ENCODE measurements at places on chromosomes 16 and 17.

GRCh38 chr17:1714427-1714979, 4.3 kb upstream of the TLCD2 start:
- no peak for DNase-seq

DNA sequence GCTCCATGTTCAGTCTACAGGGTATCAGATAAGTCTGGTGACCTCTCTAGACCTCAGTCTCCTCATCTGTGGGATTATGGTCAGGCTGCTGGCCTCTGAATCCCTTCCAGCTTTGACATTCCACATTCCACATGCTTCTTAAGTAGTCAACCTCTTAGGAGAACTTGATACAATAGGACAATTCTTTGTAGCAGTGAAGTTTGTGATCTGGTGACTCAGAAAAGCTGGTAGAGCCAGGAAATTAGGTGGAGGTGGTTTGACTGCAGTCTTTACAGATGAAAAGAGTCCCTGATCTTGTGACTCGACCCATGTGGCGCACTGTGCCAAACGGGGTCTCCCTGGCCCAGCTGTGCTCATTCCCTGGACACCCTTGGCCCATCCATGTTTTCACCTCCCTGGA, 147.8 kb downstream of the NTN1 start:
- no peak for DNase-seq

DNA sequence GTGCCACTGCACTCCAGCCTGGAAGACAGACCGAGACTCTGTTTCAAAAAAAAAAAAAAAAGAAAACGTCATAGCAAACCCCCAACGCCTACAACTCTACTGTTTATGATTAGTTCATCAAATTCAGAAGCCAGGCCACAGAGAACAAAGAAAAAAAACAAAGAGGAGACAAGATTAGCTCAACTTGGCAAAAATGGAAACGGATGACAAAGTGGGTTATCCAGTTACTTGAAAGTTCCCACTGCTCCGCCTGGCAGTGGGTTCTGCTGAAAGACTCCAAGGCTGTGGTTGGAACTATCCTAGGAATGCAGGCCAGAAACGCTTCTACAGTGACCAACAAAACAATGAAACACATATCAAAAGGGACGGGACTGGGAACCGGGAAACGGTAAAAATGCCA, 53.1 kb downstream of the MRM3 start:
- no peak for DNase-seq

GRCh38 chr17:42704837-42705494, 22.6 kb downstream of the CNTNAP1 start:
- no peak for DNase-seq

GRCh38 chr17:52048137-52048898, 110.2 kb downstream of the CA10 start:
- DNase-seq: no peak

GRCh38 chr17:12070561-12070960, 49.9 kb downstream of the MAP2K4 start:
- no peak for DNase-seq

DNA sequence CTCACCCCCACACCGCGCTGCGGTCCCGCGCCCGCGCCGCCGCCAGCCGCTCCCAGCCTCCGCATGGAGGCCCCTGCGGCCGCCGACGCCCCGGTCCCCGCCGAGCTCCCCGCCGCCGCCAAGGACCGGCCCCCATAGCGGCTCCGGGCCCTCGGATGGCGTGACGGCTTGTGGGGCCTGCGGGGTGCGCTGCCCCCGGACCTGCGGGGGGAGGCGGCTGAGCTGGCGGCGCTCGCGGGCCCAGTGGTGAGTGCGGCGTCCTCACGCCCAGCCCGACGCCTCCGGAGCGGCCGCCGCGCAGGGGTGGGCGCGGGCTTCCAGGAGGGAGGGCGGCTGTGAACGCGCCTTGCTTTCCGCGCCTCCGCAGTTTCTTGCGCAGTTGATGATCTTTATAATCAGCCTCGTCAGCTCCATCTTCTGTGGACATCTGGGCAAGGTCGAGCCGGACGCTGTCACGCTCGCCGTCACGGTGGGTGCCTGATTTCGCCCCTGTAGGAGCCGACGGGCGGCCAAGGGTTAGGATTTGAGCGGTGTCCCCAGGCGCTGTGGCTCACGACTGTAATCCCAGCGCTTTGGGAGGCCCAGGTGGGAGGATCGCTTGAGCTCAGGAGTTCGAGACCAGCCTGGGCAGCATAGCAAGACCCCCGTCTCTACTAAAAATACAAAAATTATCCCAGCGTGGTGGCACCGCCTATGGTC, 46.4 kb downstream of the SLC47A1 start:
- DNase-seq: no peak

DNA sequence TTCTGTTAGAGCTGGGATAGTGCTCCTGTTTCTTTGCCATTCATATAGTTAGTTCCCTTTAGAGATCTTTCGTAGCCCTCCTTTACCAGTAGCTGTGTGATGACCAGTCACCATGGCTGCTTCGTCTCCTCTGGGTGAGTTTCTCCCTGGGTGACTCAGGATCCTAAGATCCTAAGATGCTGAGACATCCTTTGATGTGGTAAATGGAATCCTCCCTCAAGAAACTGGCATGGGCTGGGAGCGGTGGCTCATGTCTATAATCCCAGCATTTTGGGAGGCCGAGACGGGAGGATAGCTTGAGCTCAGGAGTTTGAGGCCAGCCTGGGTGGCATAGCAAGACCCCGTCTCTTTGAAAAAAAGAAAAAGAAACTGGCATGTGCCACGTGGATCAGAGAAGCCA, 5.9 kb downstream of the PHAF1 start:
- no peak for DNase-seq

DNA sequence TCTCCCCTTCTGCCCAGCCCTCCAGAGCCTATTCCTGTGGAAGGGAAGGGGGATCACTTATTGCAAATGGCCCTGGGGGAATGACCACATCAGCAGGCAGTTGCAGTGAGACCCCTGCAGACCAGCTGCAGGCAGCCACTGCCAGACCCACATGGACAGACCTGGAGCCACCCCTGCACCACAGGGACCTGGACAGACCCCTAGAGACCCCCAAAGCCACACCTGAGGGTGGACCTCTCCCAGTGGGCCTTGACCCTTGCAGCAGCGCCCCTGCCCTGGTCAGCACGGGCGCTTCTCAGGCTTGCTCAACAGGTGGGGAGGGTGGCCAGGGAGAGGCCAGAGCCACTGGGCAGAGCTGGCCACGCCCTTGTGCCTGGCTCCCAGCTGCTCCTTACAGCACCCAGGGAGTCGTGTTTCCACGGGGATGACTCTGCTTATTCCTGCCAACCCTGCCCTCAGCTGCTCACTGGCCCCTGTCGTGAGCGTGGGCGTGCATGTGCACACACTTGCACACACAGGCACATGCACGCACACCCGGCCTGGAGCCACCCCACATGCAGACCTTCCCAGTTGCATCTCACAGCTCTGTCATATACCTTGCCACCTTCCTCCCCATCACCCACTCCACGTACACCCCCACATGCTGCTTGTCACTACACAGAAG, 1.3 kb upstream of the SCN4A start:
- no peak for DNase-seq

DNA sequence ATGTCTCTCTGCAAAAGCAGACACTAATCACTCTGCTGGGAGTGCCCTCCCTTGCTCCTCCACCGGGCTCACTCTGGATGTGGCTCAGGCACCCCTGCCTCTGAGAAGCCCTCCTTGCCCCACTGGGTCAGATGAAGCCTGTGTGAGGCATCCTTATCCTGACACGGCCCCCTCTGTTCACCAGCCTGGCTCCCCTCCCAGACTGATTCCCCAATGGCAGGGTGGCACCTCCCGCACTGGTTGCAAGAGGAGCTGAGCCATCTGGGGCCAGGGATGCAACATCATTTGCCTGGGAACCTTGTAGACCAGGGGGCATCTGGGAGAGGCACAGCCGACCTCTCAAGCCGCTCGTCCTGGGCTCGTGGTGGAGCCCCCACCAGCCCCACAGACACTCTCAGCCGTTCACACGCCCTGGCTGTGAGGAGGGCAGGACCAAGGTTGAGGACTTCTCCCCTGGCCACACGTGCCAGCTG, 6.7 kb downstream of the SMTNL2 start:
- DNase-seq: no peak

- DNase-seq: no peak
These were observed 291.3 kb downstream of the WWOX start for GRCh38 chr16:78390508-78391324.

DNA sequence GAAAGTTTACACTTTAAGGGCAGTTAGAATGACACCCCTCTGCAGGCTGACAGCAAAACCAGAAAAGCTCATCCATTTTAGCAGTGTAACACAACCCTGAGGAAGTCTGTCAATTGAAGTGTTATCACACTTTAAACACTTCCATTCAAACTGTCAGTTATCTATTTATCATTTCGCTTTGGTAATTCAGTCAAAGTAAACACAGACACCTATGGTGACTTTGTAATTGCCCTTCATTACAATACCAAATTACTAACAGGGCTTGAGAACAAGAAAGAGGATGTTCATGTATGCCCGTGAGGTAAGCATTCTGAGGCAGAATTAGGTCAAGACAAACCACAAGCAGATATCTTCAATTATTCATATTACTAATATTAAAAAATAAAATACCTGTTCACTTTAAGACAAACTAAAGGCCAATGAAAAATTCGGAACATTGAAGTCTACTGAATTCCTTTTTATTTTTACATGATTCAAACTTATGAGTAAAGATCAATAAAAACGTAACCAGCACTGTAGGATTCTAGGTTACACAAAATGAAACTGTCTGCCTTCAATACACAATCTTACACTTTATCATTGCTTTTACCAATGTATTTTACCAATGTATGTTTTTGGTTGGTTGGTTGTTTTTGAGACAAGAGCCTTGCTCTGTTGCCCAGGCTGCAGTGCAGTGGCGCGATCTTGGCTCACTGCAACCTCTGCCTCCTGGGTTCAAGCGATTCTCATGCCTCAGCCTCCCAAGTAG, 57.1 kb downstream of the BRIP1 start:
- no peak for DNase-seq

- no peak for DNase-seq
These were observed 53.5 kb downstream of the SOCS1 start for GRCh38 chr16:11202260-11203091.

DNA sequence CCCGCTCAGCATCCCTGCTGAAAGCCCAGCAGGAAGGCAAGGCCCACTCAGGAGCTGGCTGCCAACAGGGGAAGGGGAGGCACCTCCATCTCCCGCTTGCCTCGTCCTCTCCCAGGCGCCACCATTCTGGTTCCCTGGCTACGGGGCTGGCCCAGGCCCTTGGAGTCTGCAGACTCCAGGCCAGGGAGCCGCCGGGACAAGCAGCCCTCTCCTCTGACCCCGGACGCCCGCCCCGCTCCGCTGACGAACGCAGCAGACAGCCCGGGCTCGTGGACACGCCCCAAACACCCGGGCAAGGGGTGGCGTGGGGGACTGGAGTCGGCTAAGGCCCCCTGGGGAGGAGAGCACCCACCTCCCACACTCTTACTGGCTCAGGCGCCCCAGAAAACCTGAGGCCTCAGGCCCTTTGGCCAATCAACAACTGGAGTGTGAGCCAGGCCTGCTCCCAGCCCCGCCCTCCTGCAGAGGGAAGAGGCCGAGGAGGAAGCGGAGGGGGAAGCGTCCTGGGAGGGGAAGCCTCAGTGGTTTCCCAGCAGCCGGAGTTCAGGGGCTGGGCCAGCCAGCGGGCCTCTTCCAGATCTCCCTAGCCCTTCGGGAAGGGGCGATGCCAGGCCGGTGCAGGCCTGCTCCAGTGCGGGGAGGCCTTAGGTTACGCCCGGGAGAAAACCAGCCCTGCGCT, 4.2 kb downstream of the MNT start:
- no peak for DNase-seq

DNA sequence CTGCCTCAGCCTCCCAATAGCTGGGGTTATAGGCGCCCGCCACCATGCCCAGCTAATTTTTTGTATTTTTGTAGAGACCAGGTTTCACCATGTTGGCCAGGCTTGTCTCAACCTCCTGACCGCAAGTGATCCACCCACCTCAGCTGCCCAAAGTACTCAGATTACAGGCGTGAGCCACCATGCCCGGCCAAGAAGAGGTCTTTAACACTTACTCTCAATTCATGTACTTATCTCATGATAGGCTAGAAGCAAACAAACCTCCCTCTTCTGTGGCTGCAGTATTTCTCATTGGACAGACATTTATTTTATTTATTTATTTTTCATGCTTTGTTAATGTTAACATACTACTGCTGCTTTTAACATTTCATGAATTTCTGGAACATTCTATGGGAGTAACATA, 7.0 kb upstream of the NT5C start:
- DNase-seq: no peak

DNA sequence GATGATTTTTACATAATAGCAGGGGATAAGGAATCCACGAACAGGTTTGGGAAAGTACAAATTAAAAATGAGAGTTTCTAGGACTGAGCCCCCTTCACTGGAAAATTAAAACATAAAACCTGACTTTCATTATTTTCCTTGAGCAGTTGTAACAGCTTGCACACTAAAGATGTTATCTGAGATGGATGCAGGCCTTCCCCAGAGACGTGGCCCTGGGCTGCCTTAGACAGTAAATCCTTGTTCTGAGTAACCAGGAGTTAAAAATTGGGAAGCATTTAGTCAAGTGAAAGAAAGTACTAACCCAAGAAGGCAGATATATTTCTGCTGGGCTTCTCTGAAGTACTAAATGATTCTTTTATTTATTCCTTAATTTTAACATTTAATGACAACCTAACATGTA, 432.2 kb upstream of the KIF2B start:
- DNase-seq: no peak

DNA sequence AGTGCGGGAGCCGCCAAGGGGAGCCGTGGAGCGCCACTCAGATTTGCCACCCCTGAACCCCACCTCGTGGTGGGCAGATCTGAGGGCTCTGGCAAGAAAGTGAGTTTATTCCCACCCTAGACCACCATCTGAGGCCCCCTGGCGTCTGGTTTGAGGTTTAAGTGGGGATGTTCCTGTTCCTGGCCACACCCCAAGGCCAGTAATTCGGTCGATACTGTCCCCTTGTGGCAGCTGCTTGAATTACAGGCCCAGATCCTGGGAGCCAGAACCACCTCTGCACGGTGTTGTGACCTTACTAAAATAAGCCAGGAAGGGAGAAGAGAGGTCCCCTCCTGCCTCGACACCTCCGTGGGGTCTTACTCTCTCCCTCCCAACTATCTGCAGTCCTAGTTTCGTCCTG, 3.3 kb upstream of the LAT start:
- DNase-seq: no peak

DNA sequence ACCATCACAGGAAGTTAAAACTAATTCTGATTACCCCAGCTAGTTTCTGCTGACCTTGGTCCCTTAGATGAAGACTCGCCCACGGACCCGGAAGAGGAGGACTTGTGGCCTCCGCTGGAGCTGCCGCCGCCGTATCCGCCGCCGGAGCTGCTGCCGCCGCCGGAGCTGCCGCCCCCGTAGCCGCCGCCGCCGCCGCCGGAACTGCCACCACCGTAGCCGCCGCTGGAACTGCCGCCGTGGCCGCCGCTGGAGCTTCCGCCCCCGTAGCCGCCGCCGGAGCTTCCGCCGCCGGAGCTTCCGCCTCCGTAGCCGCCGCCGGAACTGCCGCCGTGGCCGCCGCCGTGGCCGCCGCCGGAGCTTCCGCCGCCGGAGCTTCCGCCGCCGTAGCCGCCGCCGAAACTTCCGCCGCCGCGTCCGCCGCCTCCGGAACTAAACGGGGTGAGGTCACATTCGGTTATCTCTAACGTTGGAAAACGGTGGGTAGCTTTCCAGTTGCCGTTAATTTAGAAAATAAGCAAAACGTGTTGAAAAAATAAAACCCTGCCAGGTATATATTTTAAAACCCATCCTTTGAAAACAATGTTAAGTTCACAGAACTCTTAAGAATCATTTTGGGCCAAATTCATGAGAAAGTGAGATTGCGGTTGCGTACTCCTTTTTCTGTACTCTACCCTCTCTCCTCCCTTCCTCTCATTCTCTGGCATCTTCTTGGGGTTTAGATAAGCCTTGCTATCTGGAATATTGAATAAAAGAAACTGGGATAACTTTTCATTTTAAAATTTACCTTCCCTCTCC, 3.5 kb downstream of the KRT10 start:
- DNase-seq: peak; percentile 78
